ENCODE measurements at places on chromosomes 11 and 22. TPM values are rescaled to one million over a fixed set of nuclear protein-coding genes. Genes with fewer than 3 reads are reported as not detected.

The DUSP8 gene
- 0.13 TPM for total RNA-seq

The ISX gene
- not detected for total RNA-seq

The SLC29A2 gene
- total RNA-seq = 11.1 TPM

The OTOG gene
- total RNA-seq = not detected

The SLC22A9 gene
- not detected for total RNA-seq

The OR8A1 gene
- total RNA-seq = not detected

The MN1 gene
- 0.13 TPM for total RNA-seq

The MAP6 gene
- not detected for total RNA-seq

DNA sequence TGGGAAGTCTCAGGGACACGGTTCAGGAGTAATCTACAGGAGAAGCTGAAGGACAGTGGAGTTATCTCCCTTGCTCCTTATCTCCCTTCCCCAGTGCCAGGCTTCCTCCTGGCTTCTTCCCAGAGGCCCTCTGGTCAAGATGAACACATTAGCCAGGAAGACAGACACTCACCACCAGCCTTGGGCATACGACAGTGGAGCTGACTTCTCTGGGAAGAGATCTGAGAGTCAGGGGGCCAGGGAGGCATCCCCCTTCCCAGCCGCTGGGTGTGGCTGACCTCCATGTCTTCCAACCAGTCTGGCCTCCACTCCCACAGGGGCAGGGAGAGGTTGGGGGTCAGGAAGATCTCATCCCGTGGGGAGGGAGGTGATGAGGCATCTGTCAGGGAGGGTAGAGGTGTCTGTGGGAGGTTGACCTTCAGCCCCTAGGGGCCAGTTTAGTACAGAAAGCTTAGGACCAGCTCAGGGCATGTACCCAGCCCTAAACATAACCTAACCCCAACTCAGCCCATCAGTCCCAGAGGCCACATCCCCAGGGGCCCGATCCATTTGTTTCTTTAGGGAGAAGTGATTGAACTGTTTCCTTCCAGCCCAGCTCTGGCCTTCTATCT lies 12.7 kb downstream of the ROBO4 start:
- no peaks in the 10 kb centered on the region for H3K36me3 ChIP-seq
- no peak for DNase-seq
- peaks cover 10% of the 10 kb centered on the region for H3K27me3 ChIP-seq
- H3K27ac ChIP-seq = no peak overlapping the region
- H3K4me1 ChIP-seq = peaks cover 2% of the 10 kb centered on the region

DNA sequence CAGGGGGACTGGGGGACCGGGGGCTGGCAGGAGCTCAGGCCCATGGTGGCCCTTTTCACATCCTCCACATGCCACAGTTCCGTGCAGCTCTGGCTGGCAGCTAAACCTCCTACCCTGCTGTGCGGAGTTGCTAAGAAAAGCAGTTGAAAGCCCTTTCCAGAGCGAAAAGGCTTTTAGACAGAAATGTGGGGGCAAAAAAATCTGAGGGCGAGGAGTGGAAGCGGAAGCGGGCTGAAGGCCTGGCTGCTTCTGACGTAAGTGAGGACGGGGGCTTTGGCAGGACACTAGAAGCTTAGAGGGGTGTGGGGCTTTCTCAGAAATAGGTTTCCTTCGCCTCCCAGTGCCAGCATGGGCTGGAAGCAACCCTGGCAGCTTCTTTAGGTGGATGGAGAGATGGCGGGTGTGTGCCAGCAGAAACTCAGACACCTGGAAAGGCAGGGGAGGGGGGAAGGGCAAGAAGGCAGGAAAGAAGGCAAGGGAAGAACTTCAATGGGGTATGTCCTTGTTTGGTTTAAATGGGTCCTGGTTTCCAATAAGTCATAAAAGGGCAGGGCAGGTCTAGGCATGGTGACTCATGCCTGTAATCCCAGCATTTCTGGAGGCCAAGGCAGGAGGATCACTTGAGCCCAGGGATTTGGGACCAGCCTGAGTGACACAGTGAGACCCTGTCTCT lies 11.2 kb upstream of the DGKZ start:
- H3K4me3 ChIP-seq = no peak overlapping the region
- peaks cover 27% of the 10 kb centered on the region for H3K4me1 ChIP-seq
- peaks cover 3% of the 10 kb centered on the region for H3K36me3 ChIP-seq
- peaks cover 32% of the 10 kb centered on the region for H3K27me3 ChIP-seq

GRCh38 chr11:60396799-60397198 lies 540 bp downstream of the MS4A14 start:
- no peaks in the 10 kb centered on the region for H3K36me3 ChIP-seq
- no peak overlapping the region for H3K4me3 ChIP-seq
- H3K27me3 ChIP-seq = peaks cover 5% of the 10 kb centered on the region

DNA sequence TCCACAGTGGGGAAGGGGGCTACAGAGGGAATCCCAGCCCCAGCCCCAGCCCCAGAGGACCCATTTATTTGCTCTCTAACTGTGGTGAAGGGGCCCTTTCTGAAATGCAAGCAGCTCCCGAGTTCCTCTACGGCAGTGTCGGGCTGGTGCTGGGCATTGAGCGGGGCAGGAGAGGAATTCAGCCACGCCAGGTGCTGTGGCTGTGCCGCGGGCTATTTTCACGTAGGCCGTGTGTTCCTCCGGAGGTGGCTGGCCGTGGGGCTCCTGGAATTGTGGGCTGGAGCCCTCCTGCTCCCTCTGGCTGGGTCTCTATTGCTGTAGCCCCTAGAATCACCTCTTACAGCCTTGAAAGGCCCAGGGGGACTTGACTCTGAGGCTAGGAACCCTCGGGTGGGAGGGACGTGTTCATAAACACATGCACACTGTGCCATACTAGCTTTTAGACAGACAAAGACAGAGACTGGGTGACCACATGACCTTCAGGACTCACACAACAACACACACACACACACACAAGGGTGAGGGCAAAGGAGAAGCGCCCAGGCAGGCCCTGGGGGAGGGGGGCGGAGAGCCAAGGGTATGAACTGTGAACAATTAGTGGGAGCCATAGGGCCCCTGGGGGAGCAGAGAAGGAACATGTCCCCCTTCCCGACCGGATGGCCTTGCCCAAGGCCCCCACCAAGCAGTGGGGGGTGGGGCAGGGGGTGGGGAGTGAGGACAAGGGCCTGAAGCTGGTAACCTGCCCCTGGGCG lies 48.4 kb upstream of the SYT7 start:
- peaks cover 6% of the 10 kb centered on the region for H3K27me3 ChIP-seq
- no peaks in the 10 kb centered on the region for H3K36me3 ChIP-seq
- no peak for DNase-seq

GRCh38 chr11:114986365-114986764 lies 308.0 kb downstream of the NXPE2 start:
- no peaks in the 10 kb centered on the region for H3K36me3 ChIP-seq
- no peak for DNase-seq
- H3K27me3 ChIP-seq = no peaks in the 10 kb centered on the region

DNA sequence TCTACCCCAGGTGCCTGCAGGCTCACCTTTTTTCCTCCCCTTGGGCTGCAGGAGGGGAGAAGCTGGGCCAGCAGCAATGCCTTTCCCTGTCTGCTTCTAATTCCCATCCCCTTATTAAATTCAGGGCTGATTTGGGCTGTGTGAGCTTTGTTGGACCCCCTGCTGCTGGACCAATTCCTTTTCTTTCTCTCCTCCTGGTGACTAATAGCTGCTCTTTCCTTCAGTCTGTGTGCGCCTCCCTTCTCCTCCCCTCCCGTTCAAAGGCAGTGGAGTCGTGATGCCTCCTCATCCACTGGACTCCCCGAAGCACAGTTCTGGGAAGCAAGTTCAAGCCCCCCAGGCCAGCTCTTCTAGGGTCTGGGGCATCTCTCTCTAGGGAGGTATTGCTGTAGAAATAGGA lies 567.9 kb upstream of the CADM1 start:
- H3K4me3 ChIP-seq = no peak overlapping the region
- no peak for DNase-seq
- no peaks in the 10 kb centered on the region for H3K4me1 ChIP-seq
- no peaks in the 10 kb centered on the region for H3K36me3 ChIP-seq
- no peak overlapping the region for H3K27ac ChIP-seq
- no peaks in the 10 kb centered on the region for H3K27me3 ChIP-seq

- DNase-seq = no peak
- H3K4me3 ChIP-seq = no peak overlapping the region
- H3K27ac ChIP-seq = no peak overlapping the region
- no peaks in the 10 kb centered on the region for H3K4me1 ChIP-seq
- H3K36me3 ChIP-seq = no peaks in the 10 kb centered on the region
Measured at GRCh38 chr22:49427341-49427740, 400.3 kb downstream of the BRD1 start.

- peaks cover 42% of the 10 kb centered on the region for H3K36me3 ChIP-seq
- no peaks in the 10 kb centered on the region for H3K4me1 ChIP-seq
- no peak overlapping the region for H3K27ac ChIP-seq
- H3K4me3 ChIP-seq = no peak overlapping the region
- no peak for DNase-seq
- no peaks in the 10 kb centered on the region for H3K27me3 ChIP-seq
Measured at GRCh38 chr11:28026634-28027290, 81.2 kb downstream of the KIF18A start.

DNA sequence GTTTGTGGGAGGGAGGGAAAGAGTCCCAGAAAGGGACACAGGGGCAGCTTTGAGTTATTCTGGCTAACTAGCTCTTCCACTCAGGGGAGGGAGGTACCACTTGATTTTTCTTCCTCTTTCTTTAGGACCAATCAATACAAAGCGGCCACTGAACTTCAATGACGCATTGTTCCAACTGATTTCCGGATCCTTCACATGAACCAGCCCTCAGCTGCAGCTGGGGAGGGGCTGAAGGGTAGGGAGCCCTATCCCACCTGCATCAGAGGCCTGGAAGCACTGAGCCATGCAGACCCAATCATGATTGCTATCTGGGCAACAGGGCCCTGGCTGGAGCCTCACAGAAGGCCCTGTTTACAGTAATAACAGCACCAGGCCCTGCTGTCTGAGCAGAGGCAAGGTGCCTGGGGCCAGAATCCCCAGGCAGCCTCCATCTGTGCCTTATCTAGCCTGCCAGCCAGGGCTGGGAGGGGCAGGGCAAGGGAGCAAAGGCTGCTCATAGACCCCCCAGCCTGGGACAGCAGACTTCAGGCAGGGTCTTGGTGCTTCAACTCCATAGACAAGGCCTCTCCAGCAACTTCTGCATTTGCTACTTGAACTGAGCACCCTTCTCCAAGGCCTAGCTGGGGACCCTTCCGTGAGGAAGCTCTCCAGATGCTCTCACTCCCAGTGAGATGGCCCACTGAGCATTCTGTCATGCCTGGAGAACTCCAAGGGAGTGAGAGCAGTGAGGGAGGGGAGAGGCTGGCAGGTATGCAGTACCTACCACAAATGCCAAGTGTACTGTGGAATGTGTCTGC lies 22.5 kb downstream of the CLPB start:
- no peak for DNase-seq
- H3K36me3 ChIP-seq = peaks cover 4% of the 10 kb centered on the region
- peaks cover 17% of the 10 kb centered on the region for H3K4me1 ChIP-seq
- no peak overlapping the region for H3K4me3 ChIP-seq
- peak overlapping the region; percentile 75 for H3K27ac ChIP-seq
- H3K27me3 ChIP-seq = no peaks in the 10 kb centered on the region

DNA sequence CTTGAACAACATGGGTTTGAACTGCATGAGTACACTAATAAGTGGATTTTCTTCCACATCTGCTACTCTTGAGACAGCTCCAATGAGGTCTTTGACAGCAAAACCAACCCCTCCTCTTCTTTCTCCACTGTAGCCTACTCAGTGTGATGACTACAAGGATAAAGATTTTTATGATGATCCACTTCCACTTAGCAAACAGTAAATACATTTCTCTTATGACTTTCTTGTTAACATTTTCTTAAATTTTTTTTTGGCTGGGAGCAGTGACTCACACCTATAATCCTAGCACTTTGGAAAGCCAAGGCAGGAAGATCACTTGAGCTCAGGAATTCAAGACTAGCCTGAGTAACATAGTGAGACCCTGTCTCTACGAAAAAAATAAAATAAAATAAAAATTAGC lies 9.9 kb upstream of the EIF4G2 start:
- H3K4me3 ChIP-seq = no peak overlapping the region
- H3K36me3 ChIP-seq = peaks cover 5% of the 10 kb centered on the region
- peaks cover 5% of the 10 kb centered on the region for H3K27me3 ChIP-seq
- DNase-seq = no peak
- H3K4me1 ChIP-seq = no peaks in the 10 kb centered on the region

- DNase-seq = no peak
- H3K4me3 ChIP-seq = no peak overlapping the region
- no peaks in the 10 kb centered on the region for H3K36me3 ChIP-seq
- peaks cover 5% of the 10 kb centered on the region for H3K27me3 ChIP-seq
Measured at GRCh38 chr11:88042238-88042637, 133.0 kb downstream of the RAB38 start.

- DNase-seq = no peak
- no peaks in the 10 kb centered on the region for H3K4me1 ChIP-seq
- no peaks in the 10 kb centered on the region for H3K27me3 ChIP-seq
- no peak overlapping the region for H3K27ac ChIP-seq
Measured at GRCh38 chr22:49713003-49713402, 114.7 kb downstream of the BRD1 start.

GRCh38 chr22:38067761-38068360 lies 10.7 kb downstream of the PICK1 start:
- no peaks in the 10 kb centered on the region for H3K4me1 ChIP-seq
- no peak overlapping the region for H3K4me3 ChIP-seq
- no peak overlapping the region for H3K27ac ChIP-seq
- no peak for DNase-seq
- peaks cover 2% of the 10 kb centered on the region for H3K36me3 ChIP-seq

GRCh38 chr22:50098052-50098451 lies 8.2 kb downstream of the MOV10L1 start:
- H3K4me3 ChIP-seq = no peak overlapping the region
- H3K27ac ChIP-seq = no peak overlapping the region
- peaks cover 21% of the 10 kb centered on the region for H3K4me1 ChIP-seq

- peaks cover 61% of the 10 kb centered on the region for H3K36me3 ChIP-seq
- H3K27ac ChIP-seq = peak overlapping the region; percentile 85
- no peak overlapping the region for H3K4me3 ChIP-seq
- H3K27me3 ChIP-seq = no peaks in the 10 kb centered on the region
Measured at GRCh38 chr22:29798801-29799200, 31.6 kb downstream of the UQCR10 start.

DNA sequence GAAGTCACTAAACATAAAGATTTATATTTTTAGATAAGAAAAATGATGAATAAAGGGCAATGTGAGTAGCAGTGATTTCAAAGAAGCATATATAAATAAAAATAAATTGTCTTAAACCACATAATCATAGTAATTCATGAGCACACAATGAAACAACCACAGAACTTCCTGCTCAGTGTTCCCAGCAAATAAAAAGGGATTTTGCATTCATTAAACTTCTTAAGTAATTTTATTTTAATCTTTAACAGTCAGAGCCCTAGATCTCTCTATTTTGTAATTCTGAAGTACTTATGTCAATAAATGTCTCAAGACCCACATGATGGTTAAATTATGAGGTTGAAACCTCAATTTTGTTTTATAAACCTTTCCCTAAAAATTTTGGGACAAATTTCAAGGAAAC lies 14.5 kb upstream of the MMP20 start:
- H3K4me1 ChIP-seq = no peaks in the 10 kb centered on the region
- no peak overlapping the region for H3K27ac ChIP-seq
- no peak for DNase-seq
